Kidney capillary endothelial cell (primary cell): ENCODE measurements at places on chromosomes 3 and 15.

DNA sequence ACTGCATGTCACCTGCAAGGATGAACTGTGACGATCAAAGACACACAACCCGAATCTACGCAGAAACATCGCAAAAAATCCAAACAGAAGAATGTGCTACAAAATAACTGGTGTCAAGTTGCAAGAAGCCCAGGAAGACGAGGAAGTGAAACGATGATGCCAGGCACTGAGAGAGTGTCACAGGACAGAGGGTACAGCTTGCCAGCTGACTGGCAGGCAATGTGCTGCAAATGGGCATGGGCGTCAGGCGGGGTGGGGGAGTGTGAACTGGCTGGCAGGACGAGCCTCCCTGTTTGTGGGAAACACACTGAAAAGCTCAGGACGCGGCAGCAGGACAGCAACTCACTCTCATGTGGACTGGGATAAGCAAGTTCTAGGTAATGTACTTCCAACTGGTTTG lies 28.9 kb upstream of the OCA2 start:
- DNase-seq, result no peak

DNA sequence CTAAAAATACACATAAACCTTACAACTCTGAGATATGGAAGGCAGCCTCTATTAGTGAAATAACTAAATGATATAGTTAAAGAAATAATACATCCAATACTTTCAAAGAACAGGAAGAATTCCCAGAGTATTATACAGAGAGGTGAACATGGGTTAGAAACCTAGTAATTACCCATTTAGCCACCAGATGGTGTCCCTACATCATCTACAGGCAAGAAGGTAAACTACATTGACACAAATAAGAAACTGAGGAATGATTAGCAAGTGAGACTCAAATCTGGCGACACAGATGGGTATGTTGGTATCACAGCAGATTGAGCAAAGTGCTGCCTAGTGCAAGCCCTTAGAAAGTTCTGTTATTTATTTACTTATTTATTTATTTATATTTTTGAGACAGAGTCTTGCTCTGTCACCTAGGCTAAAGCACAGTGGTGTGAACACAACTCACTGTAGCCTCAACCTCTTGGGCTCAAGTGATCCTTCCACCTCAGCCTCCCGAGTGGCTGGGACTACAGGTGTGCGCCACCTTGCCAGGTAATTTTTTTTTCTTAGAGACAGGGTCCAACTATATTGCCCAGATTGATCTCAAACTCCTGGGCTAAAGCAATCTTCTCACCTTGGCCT lies 28.2 kb downstream of the NEK4 start:
- peak; percentile 22 for DNase-seq

DNA sequence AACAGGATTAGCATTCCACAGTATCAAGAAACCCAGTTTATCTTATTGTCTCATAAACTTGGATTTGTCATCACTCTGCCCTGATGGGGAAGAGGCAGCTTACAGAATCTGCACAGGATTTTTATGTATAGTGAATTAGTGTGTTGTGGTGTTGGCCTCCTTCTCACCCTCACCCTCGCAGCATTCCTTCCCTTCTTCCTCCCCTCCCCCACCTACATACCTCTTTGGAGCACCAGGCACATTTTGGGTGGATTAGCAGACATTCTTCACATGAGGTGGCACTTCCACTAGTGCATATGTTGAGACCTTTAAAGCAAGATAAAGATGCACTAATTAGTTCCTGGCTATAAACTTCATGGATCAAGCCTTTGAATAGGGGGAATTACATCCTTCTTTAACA lies 13.9 kb downstream of the ITGB5 start:
- DNase-seq, result no peak

GRCh38 chr3:72169561-72170472 lies 384.9 kb upstream of the PROK2 start:
- no peak for DNase-seq

- DNase-seq, result no peak
These were observed 44.6 kb upstream of the LIMD1 start for GRCh38 chr3:45549961-45550360.

- no peak for DNase-seq
These were observed 153.9 kb upstream of the ARL6 start for GRCh38 chr3:97610626-97611025.

- DNase-seq, result no peak
These were observed 68.4 kb downstream of the BFSP2 start for GRCh38 chr3:133468251-133468721.

DNA sequence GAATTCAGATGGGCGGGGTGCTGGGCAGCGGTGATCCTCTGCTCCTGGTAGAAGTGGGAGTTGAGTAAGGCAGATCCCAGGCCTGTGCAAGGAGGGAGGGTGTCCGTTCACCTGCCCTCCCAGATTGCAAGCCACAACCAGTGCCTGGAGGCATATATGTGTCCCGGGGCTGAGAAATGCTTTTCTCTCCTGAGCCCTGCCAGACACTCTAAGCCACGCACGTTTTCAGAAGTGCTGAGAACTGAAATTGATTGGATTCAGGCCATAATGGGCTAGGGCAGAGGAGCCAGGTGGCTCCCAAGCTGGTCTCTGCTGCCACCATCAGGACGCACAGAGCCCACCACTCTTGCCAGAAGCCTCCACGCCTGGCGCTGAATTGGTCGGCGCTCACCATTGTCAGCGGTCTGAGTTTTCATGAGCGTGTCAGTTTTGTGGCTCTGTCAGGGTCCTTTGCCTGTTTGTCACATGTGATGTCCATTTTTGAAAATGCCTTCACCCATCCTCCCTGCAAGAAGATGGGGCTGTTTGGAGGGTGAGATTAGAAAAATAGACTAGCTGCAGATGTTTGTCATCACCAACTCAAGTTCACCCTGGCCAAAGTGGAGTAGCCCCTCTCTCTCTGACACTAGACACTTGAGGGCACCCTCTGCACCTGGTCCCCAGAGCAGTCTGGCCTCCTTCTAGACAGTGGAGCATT lies 15.4 kb upstream of the BFSP2 start:
- peak; percentile 62 for DNase-seq

- no peak for DNase-seq
These were observed 890.9 kb downstream of the GBE1 start for GRCh38 chr3:80870476-80871041.

DNA sequence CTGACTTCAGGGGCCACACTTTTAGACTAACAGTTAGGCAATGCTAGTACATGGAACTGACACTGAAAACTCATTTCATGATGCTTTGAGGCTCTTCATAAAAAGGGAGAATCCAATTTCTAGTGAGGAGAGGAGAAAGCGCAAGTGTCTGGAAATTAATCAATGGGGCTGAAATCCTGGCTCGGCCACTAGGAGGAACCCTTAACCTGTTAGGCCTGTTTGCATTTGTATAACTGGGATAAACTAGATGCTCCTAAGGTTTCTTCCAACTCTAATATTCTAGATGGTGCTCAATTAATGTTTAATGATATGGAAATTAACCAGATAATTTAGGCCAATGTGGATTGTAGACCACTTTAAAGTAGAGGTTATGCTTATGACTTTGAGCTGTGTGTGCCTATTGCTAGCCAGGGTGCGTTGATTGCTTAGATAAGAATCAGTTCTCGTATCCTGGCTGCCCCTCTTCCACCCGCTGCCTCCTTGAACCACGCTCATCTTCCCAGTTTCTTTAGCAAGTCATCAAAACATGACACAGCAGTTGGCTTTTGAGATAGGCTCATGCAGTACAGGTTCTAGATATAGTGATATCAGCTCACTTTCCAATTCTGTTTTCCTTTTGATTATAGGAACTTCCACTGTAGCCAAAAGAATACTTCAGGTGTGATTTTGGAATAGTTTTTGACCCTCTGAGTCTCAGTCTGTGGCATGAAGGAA lies 16.8 kb upstream of the CRBN start:
- no peak for DNase-seq

DNA sequence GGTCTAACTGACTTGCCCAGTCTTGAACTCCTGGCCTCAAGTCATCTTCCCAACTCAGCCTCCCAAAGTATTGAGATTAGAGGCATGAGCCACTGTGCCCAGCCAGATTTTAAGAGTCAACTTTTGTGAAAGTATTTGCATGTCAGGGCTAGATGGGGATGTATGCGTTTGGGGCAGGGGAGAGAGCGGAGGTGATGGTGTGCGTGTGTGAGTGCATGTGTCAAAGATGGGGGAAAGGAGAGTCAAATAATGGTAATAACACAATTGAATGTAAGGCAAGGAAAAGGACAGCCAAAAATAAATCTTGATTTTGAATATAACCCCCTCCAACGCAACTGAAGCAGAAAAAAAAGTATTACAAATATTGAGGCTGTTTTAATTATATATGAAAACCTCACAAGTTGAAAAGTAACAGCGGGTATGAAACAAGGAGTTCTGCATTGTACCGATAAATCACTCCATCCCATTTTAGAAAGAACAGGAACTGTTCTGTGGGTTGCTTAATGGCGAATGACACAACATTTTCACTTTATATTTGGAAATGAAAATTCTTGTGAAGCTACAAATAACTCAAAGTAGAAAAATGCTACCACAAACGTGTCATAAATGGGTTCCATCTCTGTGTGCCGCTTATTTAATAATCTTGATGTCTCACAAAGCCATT lies 29.9 kb upstream of the LDHAL6B start:
- DNase-seq, result no peak

DNA sequence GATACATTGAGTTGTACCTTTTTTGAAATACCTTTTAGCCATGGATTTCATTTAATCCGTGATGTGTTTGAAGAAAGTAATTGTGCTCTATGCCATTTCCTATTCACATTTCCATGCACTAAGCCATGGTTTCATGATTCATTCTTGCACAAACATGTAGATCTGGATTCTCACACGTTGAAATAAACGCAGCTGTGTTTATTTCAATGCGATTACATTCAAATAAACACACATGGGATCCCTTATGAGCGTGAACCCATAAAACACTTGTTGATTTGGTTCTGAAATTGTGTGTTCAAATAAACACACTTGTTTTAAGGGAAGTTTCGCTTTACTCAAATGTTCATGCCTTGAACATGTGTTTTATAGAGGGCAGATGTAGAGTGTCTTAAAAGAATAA lies 39.2 kb downstream of the BBX start:
- DNase-seq, result no peak

DNA sequence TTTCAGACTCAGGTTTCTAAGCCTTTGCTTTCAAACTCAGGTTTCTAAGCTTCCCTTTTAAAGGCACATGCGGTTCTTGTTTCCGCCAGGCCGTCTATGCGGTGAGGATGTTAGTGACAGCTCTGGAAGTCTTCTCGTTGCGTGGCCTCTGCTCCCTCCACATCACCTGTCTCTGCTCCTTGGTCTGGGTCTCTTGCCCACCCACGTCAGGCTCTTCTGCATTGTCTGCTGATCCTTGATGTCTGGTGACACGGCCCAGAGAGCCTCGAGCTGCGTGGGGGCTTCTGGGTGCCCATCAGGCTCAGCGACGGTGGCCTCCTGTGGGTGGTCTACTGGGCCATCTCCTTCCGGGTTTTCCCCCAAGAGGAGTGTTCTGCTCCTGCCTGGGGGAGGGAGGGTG lies 30.5 kb downstream of the KLF13 start:
- no peak for DNase-seq

DNA sequence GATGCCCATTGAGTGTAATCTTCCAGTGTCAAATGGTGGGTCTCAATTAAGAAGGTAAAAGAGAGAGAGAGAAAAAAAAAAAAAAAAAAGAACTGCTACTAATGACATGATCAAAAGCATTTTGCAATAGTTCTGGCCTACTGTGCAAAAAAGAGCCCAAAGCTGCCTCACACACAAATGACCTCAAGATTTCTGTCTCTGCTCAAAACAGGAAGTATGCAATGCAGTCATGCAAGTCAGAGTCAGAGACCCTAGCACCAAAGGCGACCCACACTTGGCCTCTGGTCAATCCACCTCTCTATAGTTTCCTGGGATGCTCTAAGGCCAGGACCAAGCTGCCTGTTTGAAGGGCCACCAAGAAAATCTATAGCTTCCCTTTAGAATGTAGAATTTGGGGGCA lies 323.5 kb downstream of the VPS13C start:
- no peak for DNase-seq

DNA sequence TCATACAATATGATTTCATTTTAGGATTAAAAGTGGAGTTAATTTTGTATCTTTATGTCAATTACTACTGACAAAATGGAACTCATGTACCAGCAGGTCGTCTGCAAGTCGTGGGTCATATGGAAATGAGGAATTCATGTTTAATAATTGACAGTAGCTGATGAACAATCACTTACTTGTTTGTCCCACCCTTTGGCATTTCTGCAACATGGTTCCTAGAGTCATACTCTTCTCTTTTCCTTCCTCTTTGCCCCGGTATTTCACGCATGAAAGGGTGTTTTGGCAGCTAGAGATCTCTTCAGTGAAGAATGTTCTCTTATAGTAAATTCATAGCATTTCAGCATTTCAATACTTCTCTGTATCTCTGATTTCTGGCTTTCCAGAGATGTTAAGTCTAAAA lies 133.3 kb upstream of the SLC24A5 start:
- no peak for DNase-seq

DNA sequence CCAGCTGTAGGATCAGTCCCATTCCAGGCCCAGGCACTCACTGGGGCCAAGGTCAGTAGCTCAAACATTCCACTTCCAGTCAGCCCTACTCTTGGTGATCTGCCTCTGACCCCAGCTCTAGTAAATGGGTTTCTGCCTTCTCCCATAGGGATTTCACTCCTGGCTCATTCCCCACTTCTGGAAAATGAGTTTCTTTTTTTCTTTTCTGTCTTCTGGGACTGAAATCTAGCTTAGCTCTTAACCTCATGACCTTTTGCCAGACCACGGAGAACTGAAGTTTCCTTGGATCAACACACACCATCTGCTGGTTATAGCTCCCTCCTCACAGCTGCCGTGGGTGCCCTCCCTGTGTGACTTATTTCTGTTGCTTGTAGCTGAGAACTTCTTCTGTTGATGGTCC lies 21.3 kb downstream of the MME start:
- no peak for DNase-seq

DNA sequence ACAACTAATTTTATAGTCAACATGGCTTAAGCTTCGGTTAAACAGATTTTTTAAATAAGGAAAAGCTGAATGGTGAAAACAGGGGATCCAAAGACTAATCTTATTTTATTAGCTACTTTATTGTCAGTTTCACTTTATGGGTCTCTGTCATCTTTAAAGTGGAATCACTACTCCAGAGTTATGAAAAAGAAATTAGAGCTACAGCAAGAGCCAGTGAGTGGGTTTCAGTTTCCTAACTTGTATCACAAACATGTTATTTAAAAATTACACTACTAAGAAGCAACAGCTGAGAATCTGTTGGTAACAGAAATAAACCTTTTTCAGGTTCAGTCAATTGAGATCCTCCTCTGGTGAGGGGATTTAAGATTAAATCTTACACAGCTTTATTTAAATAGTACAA lies 10.0 kb downstream of the PHC3 start:
- DNase-seq, result no peak

- DNase-seq, result no peak
These were observed 32.2 kb downstream of the NECTIN3 start for GRCh38 chr3:111103807-111104206.

DNA sequence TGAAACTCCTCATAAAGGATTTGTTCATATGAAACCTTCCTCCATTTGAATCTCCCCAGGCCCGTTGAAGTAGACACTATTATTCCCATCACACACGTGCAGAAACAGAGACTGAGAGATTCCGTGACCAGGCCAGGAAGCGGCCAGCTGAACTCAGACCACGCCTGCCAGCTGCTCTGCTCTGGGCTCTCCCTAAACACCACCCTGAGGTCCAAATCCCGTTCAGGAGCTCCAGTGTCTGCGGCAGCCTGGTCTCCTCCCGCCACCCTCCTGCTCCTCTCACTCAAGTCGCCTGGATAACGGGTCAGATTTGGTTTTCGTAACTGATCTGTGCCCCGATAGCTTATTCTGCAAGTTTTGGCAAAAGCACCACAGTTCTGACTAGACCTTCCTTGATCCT lies 53.6 kb upstream of the SNRPA1 start:
- no peak for DNase-seq
